Activated naive CD4-positive, alpha-beta T cell treated with anti-CD3 and anti-CD28 coated beads, Interleukin-2, amount 50 U/mL, for 72 hours (primary cell): ENCODE measurements at places on chromosomes 5 and 9. TPM values are rescaled to one million over a fixed set of nuclear protein-coding genes. Genes with fewer than 3 reads are reported as not detected.

BTNL8 gene
- total RNA-seq, result not detected

KYAT1 gene
- 19.9 TPM for total RNA-seq

RAD1 gene
- 42.6 TPM for total RNA-seq

DOCK2 gene
- total RNA-seq, result 210 TPM

PCDHB10 gene
- not detected for total RNA-seq

CCIN gene
- not detected for total RNA-seq

DNA sequence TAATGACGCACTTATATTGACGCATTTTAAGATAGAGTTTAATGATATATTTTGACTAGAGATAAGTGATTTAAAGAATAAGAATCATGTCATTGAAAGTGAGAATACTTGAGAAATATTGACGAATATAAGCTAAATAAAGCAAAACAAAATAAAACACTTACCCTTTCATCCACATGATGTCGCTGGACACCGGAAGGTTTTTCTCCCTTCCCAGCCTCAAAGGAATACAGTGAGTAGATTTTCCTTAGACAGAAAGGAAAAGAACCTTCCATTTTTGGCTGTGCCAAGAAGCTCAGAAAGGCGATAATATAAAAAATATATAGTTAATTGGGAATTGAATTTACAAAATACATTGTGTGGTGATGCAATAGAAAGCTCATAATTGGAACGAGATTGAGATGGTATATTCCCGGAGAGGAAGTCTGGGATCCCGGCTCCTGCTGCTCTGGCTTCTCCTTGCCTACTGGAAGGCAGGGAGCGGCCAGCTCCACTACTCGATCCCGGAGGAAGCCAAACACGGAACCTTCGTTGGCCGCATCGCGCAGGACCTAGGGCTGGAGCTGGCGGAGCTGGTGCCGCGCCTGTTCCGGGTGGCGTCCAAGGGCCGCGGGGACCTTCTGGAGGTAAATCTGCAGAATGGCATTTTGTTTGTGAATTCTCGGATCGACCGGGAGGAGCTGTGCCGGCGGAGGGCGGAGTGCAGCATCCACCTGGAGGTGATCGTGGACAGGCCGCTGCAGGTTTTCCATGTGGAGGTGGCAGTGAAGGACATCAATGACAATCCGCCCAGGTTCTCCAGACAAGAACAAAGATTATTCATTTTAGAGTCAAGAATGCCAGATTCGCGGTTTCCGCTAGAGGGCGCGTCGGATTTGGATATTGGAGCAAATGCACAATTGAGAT is at the start of gene PCDHA5:
PCDHA5 (plus strand) TSS at position 239 of the 906 bp plus-strand sequence.
- DNase-seq, result peak; percentile 36

- DNase-seq, result no peak
Measured at GRCh38 chr5:38734353-38734752, 111.5 kb upstream of the OSMR start.

DNA sequence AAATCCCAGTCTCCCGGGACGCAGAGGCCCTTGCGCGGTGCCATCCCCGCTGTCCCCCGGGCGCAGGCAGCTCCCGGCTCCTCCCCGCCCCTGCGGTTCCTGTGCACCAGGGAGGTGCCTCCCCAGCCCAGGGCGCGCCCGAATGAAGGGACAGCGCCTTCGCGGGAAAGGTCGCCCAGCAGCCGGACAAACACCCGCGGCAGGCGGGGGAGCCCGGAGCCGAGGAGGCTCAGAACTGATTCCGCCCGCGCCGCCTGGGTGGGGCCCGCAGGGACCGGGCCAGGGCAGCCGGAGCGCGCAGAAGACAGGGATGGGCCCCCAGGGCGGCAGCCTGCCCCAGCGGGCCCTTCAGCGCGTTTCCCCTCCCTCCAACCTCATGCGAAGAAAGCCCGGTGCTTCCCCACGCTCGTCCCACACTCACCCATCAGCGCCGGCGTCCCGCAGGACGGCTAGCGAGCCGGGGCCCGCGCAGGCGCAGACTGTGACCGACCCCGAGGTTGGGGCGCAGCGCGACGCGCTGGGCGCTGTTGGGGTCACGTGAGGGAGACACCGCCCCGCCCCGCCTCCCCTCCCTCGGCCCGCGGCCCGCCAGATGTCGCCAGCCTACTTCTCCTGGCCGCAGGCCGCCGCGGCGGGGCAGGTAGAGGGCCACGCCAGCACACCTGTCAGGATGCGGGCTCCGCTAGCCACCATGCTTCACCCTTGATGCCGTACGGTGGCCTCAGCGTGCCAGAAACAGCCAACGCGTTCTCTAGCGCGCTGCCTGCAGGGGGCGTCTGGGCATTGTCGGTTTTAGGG is at the start of gene SLC25A51:
SLC25A51 (minus strand) TSS at position 481 of the 798 bp plus-strand sequence. CDS start 15,577 bp downstream, outside the sequence.
- peak; percentile 96 for DNase-seq

GRCh38 chr5:69138766-69139165 is 28.2 kb upstream of the CCNB1 start:
- DNase-seq, result no peak

DNA sequence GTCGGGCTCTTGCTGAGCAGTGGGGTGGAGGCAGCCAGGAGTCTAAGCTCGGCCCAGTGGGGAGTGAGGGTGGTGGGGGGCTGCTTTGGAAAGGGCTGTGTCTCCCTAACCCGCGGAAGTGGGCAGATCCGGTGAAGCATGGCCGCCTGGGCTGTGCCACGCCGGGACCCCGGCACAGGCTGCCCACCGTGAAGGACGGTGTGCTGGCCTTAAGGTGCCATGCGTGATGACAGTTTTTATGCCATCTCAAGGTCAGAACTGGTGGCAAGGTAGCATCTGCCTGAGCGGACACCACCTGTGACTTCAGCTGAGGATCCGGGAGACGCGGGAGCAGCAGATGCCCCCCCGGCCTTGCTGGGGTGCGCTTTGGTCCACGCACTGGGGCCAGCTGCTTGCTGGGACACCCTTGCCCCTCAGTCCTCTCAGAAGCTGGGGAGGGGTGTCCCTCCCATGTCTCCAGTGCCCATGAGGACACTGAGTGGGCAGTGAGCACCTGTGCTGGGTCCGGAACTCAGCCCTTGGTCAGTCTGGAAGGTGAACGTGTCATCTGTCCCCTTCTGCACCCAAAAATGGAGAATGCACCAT is 53.9 kb downstream of the AHRR start:
- DNase-seq, result peak; percentile 54

- no peak for DNase-seq
Measured at GRCh38 chr5:61200582-61201155, 38.4 kb upstream of the SMIM15 start.

GRCh38 chr5:15837551-15838289 is 337.7 kb downstream of the FBXL7 start:
- no peak for DNase-seq

DNA sequence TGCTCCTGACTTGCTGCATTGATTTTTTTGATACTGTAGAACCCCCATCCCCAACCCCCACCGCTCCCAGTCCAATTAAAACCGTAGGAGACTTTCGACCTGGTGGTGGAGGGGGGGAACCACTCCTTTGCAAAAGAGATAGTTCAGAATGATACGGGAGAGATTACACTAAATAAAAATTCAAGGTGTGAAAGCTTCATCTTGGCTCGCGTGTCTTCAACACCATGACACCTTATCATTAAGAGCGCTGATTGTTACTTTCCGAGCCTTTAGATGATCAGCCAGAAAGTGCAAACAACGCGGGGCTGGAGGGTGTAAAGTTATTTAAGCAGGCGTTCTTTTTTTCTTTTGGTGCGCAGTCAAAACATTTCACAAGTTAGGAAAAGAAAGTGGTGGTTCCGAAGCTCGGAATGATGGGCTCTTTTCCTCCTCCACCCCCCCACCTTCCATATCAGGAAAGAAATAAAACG is 1.3 kb upstream of the ZNF462 start:
- DNase-seq, result no peak

DNA sequence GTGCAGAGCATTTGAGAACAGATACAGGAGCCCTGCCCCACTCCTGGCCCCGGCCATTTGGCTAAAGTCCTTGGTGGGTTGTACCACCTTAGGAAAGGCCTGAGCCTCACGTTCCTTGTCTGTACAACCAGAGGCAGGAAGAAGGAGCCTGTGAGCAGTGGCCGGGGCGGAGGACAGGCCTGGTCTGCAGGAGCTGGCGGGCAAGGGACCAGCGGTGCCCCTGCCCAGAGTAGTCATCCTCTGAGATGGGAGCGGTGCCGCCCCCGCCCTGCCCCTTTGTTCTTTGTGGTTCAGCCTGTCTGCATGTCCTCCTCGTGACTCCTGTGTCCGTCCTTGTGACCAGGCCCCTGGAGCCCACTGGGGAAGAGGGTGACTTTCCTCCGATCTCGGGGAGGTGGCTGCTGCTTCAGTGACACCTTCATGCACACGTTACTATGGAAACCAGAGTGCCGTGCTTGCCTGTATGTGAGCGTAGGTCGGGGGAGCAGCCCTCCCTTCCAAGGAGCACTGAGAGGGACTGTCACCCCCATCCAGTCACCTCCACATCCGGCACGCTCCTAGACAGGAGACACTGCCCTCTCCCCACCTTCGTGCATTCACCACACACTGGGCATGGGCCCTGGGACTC is 42.9 kb downstream of the UNC5A start:
- no peak for DNase-seq

DNA sequence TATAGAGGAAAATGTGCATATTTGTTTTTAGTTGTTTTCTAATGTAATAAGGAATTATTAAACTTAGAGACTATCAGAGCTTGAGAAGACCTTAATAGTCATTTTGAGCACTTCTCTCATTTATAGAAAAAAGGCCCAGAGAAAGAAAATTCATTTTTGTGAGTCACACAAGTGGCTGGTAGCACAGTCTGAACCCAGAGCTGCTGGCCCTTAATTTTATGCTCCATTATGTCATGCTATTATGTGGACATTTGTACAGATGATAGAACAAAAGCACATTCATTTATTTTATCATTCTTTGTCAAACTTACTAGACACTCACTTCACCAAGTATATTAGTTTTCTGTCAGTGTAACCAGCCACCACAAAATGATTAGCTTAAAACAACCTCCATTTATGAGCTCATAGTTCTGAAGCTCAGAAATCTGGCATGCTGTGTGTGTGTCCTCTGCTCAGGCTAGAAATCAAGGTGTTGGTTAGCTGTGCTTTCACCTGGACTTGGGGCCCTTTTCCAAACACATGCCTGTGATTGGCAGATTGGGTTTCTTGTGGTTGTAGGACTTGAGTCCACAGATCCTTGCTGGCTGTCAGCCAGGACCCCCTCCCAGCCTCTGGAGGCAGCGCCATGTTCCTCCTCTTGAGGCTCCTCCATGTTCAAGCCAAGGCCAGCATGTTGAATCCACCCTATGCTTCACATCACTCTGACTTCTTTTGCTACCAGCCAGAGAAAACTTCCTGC is 188.9 kb downstream of the ARHGAP26 start:
- no peak for DNase-seq

GRCh38 chr5:79493596-79494345 is 20.2 kb downstream of the HOMER1 start:
- DNase-seq, result no peak

DNA sequence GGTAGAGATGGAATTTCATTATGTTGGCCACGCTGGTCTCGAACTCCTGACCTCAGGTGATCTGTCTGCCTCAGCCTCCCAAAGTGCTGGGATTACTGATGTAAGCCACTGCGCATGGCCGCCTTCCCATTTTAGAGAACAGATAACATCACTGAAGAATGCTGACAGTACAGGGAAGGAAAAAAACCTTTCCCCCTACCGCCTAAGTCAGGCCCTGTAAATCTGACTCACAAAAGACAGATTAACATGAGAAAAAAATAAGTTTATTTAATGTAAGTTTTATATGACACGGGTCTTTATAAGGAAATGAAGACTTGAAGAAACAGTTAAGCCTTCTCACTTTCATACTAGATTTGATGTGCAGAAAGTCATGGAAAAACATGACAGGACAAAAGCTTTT is 227.2 kb upstream of the ZNF608 start:
- DNase-seq, result no peak

DNA sequence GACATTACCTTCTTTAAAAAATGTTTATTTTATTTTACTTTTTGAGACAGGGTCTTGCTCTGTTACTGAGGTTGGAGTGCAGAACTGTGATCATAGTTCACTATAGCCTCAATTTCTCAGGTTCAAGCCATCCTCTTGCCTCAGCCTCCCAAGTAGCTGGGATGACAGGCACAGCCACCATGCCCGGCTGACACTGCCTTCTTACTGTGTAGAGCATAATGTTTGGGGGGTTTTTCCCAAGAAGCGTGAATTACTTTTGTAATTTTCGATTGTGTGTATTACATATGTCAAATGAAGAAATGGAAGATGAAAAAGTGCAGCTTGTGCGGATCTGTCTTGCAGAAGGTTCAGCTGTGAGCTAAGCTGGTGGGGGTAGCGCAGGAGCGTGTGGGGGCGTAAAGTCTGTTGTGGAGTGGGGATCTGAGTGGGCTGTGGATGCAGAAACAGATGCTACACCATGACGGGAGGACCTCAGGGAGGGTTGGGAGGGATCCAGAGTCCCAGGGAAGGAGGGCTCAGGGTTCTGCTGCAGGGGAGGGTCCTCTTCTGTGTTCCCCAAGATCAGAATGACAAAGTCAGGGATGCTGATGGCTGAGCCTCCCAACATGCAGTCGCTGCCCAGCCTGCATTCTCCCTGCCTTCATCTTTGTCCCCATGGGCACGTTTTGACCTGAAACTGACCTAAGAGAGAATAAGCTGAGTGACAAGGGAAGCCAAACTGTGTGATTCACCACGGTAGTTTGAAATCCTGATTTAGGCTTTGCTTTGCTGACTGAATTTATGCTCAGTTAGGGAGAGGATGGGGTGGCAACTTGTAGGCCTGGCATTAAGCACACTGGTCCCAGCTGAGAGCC is 6.8 kb upstream of the ANKRD33B start:
- DNase-seq, result peak; percentile 34

GRCh38 chr5:65190328-65191053 is 291.2 kb downstream of the ADAMTS6 start:
- no peak for DNase-seq

- DNase-seq, result no peak
Measured at GRCh38 chr5:113181853-113182490, 205.4 kb downstream of the DCP2 start.

DNA sequence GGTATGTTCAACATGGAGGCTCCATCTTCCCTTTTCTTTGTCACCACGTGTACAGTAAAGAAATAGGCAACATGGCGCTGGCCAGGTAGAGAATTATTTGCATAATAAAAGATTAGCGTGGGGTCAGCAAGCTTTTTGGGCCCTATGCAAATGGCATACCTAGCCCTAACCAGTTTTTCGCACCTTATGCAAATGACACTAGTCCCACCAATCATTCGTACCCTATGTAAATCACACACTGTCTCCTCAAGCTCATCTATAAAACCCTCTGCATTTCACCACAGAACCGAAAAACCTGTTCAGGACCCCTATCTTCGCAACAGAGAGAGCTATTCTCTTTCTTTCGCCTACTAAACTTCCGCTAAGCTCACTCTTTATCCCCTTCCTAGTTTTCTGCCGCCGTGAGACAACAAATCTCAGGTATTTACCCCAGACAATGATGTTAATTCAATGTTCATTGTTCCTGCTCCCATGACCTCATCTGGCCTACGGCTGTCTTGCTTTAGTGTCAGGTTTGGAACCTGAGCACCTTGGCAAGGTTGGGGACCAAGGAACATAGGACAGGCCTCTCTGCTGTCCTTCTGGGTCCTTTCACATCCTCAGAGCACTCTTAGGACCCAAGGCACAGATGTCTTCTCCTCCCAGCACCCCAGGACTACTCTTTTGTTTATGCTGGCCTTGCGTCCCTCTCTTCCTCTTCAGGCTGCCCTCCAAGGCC is 180.7 kb upstream of the RAI14 start:
- no peak for DNase-seq

- DNase-seq, result no peak
Measured at GRCh38 chr9:89946741-89947140, 341.9 kb downstream of the GADD45G start.
